SW 1271 (cell line): ENCODE measurements at places on chromosomes 12 and 14.

- DNase-seq: no peak
Measured at GRCh38 chr12:122117979-122118378, 39.4 kb downstream of the MLXIP start.

DNA sequence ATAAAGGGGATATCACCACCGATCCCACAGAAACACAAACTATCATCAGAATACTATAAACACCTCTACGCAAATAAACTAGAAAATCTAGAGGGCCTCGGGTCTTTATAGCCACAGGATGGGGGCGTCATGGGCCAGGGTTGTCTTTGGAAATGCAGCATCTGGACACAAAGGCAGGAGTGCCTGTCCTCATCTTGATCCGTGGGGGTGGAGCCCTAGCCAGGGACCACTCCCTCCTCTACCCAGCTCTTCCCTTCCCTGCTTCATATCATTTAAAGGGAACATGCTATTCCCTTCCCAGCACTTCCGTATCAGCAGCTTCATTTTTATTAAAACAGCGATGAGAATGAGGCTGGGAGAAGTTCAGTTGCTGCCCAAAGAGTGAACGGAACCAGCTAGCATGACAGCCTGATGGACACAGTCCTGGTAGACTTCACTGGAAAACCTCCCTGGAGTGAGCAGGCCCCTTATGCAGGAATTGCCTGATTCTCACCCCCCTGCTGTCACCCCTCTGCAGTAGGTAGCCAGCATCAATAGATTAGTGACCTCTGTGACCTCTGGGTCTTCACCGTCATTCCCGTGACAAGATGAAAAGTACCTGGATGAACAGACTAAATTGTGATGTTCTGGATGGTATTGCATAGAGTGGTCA is 251.4 kb upstream of the RGS6 start:
- DNase-seq: no peak

GRCh38 chr14:45084946-45085346 is 1.0 kb downstream of the PRPF39 start:
- DNase-seq: no peak

GRCh38 chr12:55729819-55730818 is 1.3 kb upstream of the CD63 start:
- DNase-seq: no peak

- no peak for DNase-seq
Measured at GRCh38 chr14:104091061-104091926, 5.8 kb downstream of the ASPG start.

DNA sequence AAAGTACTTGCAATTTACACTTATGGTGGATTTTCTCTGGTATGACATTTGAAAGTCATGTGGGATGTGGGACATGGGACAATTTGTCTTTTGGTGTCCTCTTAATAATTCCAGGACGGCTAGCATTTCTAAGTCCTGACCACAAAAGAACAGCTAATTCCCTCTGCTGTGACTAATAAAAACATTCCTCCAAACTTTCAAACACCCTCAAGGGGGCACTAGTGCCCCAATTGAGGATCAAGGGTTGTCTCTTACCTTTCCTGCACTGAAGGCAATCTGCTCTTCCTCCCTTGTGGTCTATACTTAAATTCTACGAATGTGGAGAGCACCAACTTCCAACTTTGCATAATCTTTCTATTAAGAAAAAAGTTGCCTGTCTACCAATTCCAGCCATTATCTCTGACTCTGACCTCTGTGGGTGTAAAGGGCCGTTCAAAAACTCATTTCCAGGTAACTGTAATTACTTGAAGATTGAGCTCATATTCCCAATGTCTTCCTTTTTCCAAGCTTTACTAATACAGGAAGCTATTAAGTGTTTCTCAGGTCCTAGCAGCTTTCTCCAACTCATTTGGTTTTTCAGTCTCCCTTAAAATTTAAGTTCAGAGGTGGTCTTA is 210.2 kb downstream of the PTPRO start:
- peak; percentile 56 for DNase-seq
